ENCODE measurements at places on chromosomes 3 and 15.
A peak's percentile ranks its signal among the peaks of the same experiment; 100 is the strongest.

- DNase-seq = no peak
Measured at GRCh38 chr3:189144645-189145044, 27.1 kb upstream of the TPRG1 start.

DNA sequence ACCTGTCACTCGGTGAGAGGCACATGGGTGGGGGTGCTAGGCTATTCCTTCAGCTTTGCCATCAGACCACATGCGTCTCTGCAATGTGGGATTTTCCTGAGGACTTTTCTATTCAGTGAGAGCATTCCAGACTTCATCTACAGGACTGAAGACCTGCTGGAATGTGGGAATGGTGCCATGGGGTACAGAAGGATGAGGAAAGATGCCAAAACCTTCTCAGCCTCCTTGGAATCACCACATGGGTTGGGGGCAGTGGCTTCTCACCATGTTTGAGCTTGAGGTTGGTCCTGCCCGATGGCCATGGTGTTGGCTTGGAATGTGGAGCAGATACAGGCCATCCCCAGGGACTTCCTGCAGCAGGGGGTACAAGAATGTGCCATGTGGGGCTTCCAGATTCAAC, 80.9 kb upstream of the KLF13 start:
- DNase-seq = no peak

DNA sequence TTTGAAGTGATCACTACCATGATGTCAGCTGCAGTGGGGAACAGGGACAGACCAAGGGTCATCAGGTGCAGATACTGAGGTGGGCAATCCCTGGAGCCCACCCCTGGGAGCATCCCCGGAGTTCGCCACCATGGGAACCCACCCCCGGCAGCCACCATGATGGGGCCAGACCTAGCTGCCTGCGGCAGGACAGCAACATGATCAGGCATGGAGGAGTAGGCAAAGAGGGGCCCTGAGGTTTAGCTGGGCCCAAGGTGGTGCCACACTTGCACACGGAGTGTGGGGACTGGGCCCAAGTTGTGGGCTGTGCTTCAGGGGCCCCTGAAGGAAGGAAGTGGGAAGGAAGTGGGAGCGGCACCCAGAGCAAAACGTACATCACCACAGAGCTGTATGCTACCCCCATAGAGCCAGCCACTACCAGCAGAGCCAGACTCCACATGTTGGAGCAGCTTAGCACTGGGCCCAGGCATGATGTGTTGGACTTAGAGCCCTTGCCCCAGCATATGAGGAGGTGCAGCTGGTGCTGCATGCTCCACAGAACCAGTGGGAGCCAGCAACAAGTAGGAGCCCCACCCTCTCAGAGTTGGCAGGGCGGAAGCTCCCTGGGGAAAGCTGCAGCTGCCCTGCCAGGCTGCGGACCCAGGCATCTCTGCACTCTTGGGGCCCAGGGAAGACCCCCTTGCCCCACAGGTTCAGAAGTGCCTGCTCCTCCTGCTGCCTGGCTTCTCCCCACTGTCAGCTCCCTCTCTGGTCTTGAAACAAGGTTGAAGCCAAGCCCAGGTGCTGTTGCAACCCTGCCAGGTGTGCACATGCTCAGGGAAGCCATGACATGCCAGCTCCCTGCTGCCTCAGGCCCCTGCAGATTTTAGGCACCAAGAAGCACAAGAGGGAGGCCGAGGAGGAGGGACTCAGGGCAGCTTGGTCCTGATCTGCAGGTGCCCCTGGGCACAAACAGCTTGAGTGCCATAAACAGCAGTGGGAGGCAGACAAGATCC, 515.3 kb downstream of the ZBBX start:
- DNase-seq = no peak

GRCh38 chr3:22088204-22088603, 337.2 kb upstream of the ZNF385D start:
- DNase-seq = no peak

GRCh38 chr3:119976214-119976613, 118.0 kb downstream of the GSK3B start:
- DNase-seq = no peak

- no peak for DNase-seq
Measured at GRCh38 chr3:127143172-127143571, 49.8 kb upstream of the PRR23E start.

GRCh38 chr3:166446291-166446690, 609.1 kb upstream of the BCHE start:
- no peak for DNase-seq

DNA sequence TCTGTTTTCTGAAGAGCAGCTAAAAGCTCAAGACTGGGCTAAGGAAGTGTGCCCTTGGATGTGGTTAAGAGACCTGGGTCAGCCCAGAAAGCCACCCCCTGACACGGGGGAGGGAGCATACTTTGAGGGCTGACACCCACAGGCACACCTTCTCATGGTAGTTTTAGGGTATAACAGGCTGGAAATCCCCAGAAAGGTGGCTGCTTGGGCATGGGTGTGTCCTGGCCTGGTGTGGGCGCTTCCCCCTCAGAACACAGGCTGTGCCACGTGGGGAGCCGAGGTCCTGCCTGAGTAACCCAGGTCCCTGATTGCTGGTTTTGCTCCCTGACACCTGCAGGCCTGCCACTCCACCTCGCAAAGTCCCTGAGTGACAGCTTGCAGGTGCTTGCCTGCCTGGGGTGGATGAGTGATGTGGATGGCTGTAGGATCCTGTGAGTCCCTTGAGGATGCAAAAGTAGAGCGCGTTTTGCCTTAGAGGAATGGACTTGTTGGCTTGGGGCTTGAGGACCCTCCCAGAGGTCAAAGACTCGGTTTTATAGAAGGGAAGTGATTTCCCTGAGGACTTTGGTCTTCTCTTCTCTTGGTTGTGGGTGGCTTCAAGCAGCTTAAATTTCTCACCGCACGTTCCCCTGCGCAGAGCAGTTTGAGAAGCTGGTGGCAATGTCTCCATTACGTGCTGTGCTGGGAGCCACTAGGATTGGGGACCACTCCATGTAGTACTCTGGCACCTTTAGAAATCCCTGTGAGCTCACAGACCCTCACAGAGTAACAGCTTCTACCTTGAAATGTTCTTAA, 94.4 kb downstream of the DNASE1L3 start:
- peak; percentile 23 for DNase-seq

GRCh38 chr15:40782609-40783227, 12.9 kb downstream of the C15orf62 start:
- peak; percentile 71 for DNase-seq

DNA sequence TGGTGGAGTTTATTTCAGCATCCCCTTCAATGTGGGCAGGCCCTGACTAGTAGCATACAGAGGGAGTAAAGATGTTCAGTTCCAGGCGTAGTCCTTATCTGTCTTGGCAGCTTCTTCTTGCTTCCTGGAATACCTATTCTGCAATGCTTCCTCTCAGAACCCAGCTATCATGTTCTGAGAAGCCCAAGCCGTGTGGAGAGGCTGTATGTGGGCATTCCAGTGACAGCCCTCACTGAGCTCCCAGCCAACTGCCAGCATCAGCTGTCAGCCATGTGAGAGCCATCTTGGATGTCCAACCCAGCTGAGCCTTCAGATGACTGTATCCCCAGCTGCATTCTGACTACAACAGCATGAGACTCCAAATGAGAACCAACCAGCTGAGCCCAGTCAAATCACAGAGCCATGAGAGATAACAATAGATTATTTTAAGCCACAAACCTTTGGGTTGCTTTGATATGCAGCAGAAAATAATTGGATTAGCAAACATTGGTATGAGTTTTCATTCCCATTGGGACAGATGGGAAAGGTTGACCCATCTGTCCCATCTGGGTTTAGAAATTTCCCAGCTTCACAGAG, 8.4 kb upstream of the CMTM7 start:
- DNase-seq = no peak

DNA sequence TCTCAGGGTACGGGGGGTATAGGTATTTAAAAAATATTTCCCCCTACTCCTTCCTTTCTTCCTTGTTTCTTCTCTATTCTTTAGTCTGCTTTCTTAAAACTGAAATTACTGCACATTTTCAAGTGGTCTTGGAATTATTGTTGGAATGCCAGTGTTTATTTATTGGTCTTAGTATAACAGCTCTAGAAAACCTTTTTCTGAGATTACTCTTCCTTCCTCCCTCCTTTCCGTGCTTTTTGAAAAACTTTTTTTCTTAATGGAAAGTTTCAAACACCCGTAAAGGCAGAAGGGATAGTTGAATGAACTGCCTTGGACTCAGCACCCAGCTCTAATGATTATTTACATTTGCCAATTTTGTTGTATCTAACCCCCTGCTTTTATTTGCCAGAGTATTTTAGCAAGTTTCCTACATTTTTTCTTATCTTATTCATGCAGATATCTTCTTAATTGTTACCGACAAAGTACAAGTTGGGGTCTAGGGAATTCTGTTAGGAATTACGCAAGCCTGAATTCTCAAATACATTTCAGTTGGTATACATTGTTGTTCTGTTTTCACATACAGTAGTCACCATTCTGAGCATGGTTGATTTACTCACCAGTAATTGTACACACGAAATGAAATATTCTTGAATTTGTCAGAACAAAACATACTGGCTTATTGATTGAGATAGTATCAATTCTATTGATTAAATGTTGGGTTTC, 36.2 kb downstream of the KAT2B start:
- no peak for DNase-seq

- DNase-seq = no peak
Measured at GRCh38 chr3:85148036-85148435, 189.2 kb downstream of the CADM2 start.

- DNase-seq = no peak
Measured at GRCh38 chr15:20367093-20367492, 174.5 kb downstream of the GOLGA6L6 start.

DNA sequence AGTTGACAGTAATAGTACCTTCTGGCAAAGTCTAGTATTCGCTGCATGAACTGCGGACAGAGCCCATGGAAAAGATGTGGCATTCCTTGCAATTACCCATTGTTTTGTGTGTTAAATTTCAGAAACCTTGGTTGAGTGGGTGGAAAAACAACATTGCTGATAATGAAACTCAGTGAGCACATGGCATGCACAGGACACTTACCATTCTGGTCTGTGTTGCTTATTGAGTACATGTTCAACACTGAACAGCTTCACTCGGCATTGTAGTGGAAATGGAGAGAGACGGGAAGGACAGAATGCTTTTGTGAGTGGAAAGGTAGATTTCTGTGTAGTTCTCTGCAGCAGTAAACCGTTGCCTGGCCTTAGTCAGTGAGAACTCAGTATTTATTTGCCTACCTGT, 165.3 kb downstream of the FNDC3B start:
- no peak for DNase-seq

GRCh38 chr3:212432-212831, 15.9 kb downstream of the CHL1 start:
- no peak for DNase-seq

DNA sequence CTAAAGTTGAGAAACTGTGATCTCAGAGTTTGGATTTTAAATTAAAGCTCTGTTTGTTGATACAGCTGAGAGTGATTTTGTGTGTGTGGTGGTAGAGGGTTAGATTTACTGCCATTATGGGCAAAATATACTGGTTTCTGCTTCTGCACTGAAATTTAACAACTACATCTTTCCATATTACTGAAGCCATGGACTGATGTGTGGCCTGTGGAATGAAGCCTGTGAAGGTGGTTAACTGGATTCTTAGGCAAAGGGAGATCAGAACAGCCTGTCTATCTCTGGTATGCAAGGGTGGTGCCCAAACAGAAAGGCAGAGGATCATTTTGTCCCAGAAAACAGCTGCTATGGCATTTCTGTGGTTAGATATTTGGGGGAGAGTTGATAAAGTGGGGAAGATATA, 297.3 kb upstream of the THBS1 start:
- DNase-seq = no peak

DNA sequence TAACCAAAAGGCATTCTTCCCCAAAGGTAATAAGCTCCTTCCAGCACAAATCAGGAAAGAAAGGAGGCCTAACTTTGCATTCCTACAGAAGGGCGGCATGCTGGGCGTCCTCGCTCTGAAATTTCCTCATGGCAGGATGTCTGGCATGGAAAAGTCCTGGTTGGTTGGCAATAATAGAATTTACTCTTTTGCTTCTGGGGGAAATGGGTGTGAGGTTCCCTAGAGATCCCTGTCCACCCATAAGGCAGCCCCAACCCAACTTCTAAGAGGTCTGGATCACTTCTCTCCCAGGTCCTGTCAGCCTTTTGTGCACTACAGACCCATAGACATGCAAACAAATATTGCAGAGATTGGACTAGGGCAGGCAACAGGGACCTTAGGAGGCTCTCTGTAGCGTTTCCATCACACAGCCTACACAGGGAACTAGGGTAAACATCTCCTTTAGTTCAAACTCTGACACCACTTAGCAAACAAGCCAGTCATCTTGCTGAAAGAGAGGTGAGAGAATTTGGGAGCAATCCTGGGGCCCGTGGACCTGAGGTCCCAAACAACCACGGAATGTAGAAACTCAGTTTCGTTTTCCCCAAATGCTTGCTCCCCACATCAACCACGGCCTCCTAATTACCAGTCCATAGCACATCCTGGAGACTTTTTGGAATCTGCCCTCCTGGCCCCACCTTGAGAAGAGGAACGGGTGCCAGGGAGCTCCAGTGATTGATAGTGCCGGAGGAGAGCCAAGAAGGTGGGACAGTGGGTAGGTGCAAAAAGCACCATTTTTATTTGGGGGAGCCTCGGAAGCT, 2.1 kb downstream of the ZIC4 start:
- DNase-seq = no peak

- no peak for DNase-seq
Measured at GRCh38 chr15:40915679-40916078, 13.5 kb upstream of the DLL4 start.

DNA sequence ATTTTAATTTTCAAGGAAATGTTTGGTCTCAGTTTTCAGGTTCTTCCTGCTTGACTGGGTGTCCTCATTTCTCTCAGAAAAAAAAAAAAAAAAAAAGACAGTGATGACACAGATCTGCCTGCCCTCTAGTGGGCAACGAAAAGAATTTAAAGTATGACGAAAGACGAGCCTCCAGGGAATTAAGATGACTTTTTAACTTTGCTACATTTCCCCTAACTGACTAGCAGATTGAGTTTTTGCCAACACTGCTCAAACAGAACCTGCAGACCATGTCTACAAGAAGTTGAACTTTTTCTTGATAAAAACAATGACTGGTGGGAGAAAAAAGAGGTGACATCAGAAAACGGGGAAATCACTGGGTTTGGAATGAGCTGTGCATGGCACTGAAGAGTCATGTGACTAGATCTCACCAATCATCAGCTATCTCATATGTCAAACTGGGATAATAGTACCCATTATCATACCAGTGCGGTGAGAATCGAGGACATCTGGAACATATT, 40.8 kb downstream of the EOMES start:
- DNase-seq = no peak

- DNase-seq = no peak
Measured at GRCh38 chr15:100663915-100664281, 61.5 kb downstream of the ASB7 start.

DNA sequence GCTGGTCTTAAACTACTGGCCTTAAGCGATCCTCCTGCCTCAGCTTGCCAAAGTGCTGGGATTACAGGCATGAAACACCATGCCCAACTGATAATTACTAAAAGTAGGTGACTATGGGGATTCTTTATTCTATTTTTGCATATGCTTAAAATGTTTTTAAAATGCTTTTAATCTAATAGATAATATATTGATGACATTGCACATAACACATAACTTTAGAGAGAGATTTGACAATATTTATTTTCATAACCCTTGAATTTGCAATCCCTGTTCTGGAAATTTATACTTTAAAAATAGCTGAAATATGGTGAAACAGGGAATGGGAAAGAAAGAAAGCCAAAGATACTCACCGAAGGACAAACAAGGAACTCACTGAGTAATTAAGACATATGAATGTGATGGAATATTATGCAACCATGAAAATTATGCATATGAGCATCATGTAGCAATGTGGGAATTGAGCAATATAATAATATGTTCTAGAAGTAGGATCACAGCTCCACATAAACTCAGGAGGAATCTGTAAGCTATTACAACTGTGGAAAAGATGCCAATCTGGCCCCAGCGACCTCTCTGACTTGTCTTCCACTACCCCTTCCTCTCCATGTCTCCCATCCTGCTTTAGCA, 2.0 kb downstream of the LRRC31 start:
- DNase-seq = no peak
